ENCODE measurements at places on chromosomes 13 and 19.

DNA sequence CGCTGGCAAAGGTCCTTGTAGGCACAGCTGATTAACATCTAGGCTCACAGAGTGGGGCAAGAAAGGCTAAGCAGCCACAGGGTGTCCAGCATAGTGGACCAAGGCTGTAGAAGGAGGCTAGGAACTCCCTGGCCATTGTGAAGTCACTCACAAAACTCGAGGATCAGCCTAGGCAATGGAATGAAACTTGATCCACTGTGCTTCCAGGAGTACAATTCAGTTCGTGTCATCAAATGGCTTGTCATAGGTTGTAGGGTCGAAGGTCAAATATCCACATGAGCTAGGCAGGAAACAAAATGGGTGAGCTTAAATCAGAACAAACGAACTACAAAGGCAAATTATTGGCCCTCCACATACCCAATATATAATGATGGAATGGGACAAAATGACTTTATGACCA, 4.4 kb upstream of the FAM187B start:
- no peak for DNase-seq

DNA sequence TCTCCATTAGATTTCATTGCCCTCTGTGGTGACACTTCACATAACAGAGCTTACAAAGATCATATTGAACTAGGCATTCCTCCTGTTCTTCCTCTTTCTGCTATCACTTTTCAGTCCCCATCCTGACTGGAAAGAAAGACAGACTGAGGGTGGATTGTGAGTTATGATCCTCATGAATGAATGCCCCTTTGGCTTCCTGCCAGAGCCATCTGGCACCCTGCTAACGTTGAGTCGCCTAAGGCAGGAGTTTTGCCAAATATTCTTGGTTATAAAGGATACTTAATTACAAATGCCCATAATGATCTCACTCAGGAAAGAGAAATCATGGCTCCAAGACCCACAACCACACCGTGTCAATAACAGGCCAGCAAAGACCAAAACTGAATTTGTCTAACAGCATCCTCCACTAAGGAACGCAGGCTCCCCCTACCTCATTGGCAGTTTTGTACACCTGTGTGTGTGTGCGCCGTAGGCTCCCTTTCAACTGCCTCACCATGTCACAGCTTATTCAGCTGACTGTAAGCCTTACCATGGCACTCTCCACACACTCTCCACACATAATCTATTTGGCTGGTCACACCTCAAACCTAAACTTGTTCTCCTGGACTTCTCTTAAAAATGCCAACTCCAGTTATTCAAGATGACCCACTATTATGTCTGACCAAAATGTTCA, 15.5 kb downstream of the ZNF211 start:
- DNase-seq = no peak

GRCh38 chr13:99362362-99362761, 55.2 kb upstream of the GPR183 start:
- no peak for DNase-seq

- no peak for DNase-seq
Measured at GRCh38 chr19:38870612-38871011, 7.5 kb downstream of the RINL start.

GRCh38 chr13:20691616-20692015, 11.9 kb upstream of the IL17D start:
- DNase-seq = no peak

GRCh38 chr19:53389571-53389970, 5.4 kb upstream of the ZNF765 start:
- no peak for DNase-seq

DNA sequence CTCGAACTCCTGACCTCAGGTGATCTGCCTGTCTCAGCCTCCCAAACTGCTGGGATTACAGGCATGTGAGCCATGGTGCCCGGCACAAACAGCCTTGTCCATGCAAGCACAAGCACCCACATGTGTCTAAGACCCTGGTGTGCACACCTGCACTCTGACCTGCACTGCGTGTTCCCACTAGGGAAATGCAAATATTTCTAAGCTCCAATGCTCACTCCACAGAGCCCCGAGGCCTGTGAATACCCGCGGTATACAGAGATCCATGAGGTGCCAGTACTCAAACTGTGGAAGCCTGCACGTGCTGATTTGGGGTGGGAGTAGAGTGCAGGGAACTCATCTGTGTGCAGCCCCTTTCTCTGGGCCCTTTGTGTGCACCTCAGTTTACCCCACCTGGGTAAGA, 14.7 kb downstream of the GADD45B start:
- DNase-seq = no peak

- DNase-seq = no peak
Measured at GRCh38 chr13:101499406-101499805, 46.9 kb downstream of the ITGBL1 start.

DNA sequence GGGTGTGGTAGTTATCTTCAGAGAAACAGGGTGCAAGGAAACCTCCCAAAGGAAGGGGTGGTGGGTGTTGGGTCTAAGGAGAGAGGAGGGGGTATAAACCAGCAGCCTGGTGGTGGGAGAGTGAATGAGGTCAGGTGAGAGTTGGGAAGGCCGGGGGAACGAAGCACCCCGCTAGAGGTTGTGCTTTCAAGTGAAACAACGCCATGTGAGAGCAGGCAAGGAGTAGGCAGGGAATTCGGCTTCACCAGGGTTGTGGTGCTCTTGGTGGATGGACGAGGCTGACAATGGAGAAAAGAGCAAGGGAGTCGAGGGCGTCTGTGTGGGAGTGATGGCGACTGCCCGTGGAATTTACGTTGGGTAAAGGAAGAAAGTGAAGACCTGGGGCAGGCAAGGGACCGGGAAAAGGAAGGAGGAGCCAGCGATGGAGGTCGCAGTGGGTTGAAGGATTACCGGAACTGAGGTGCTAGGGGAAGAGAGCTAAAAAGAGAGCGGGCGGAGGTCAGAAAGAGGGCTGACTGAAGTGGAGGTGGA, 2.1 kb upstream of the MLNR start:
- DNase-seq = no peak
